Endothelial cell (in vitro differentiated cells): ENCODE measurements at places on chromosomes 13 and 19.

- DNase-seq: no peak
Measured at GRCh38 chr13:45548281-45548680, 67.3 kb downstream of the ERICH6B start.

DNA sequence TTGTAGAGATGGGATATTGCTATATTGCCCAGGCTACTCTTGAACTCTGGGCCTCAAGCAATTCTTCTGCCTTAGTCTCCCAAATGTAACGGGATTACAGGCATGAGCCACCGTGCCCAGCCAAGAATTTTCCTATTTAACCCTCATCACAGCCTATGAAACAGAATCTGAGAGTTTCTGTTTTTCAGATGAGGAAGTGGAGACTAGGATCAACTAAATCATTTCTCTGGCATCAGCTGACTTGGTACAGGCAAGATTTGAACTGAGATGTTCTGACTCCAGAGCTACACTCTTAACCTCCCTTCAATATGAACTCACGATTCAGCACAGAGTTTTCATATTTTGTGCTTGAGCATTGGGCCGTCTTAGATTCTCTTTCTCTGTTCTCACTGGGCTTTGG is 8.1 kb downstream of the ZNF460 start:
- no peak for DNase-seq

DNA sequence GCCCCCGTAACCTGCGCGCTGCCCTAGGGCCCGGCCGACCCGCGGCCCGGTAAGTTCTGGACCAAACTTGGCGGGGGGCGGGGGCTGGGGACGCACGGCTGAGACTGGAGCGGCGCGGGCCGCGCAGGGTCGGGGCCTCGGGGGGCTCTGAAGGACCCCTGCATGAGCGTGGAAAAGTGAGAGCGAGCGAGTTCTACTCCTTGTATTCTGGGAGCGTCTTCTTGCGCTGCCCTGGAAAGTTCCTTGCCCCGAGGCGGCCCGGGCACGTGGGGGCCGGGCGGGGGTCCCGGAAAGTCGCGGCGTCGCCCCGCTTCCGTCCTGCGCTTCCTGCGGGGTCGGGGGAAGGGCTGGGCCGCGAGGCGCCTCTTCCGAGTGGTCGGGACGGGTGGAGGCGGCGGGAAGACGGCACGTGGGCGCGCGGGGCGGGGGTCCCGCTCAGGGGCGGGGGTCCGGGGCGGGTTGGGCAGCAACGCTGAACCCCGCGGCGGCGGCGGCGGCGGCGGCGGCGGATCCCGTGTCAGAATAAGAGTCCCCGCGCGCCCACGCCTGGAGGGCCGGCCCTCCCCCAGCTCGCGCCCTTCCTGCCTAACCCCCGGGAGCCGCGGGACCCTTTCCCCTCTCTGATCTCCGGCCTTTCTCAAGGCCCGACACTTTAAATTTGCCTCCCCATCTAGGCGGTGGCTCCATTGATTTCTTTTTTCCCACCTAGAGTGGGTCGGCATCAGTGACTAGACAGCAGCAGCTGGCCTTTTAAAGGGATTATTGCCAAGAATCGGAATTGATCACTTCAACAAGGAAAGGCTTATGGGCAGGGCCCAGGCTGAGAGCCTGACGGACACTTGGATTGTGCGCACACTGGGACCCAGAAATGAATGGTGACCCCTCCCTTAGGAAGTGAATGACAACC is 749 bp downstream of the GATAD2A start:
- DNase-seq: peak; percentile 65

DNA sequence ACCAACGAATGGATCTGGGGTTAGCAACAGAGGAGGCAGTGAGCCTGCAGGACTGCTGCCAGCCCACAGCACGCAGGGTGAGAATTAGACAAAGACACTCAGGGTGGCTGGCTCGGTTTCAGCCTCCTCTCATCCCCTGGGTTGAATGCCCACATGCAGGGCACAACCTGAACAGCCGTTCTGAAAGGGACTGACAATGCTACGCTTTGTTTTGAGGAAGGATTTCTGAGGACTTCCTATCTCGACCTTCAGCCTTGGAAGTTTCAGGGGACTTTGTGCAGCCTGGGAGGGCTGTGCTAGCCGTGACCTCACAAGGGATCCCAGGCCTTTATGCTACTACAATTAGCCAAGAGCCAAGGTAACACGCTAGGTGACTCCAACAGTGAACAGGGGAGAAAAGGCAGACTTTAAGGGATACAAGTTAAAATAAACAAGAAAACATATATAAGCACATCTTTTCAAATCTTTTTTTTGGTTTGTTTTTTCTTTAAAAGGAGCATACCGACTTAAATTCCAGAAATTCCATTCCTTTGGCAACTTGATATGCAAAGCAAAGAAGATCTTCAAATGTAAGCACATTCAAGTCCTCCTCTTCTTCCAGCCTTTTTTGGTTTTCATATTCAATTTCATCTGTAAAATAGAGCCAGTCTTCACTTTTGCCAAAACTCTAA is 34.5 kb upstream of the URAD start:
- DNase-seq: no peak

GRCh38 chr13:110445183-110445582 is 116.3 kb downstream of the RAB20 start:
- DNase-seq: no peak
